ENCODE measurements at places on chromosomes 7 and 10.

GRCh38 chr10:75009426-75009825, 102.0 kb upstream of the SAMD8 start:
- no peak for DNase-seq

GRCh38 chr10:62934258-62934657, 118.1 kb upstream of the EGR2 start:
- DNase-seq = no peak

DNA sequence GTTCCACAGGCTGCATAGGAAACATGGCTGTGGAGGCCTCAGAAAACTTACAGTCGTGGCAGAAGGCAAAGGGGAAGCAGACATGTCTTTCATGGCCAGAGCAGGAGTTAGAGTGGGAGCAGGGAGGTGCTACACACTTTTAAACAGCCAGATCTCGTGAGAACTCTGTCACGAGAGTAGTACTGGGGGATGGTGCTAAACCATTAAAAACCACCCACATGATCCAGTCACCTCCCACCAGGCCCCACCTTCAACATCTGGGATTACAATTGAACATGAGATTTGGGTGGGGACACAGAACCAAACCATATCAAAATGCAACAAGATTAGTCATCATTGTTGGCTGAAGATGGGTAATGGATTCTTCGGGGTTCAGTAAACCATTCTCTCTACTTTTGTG, 65.4 kb upstream of the PDCD4 start:
- no peak for DNase-seq

- no peak for DNase-seq
Measured at GRCh38 chr10:92800134-92800733, 48.1 kb upstream of the EXOC6 start.

DNA sequence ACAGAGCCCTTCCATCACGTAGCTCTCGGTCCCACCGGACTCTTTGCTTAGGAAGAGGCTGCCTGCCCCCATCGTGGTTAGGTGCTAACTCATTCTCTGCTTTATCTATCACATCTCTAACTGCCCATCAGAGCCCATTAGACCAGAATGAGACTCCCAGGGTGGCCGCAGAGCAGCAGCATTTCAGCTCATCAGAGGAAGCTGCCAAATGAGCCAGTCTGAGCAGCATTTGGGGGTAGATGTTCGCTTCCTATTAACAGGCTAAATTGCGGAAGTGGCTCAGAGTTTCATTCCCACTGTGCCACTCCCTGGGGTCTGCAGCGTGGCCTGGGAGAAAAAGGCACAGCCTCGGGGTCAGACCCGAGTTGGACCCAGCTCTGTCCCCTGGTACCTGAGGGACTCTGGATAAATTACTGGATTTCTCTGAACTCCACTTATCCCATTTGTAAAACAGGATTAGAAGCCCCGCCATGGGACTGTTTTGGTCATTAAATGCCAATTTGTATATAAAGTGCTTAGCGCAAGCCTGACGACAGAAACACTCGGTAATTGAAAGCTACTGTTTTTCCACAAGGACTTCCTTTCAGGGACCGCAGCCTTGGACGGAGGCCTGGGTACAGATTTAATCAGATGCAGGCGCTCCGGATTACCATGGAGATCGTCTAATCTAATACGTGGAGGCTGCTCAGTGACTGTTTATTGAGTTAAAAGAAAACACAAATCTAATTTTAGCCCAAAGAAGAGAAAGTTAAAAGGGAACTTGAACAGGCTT, 73.8 kb upstream of the PRLHR start:
- peak; percentile 14 for DNase-seq

- DNase-seq = no peak
Measured at GRCh38 chr7:125526092-125526491, 596.5 kb upstream of the POT1 start.

GRCh38 chr7:95469187-95469586, 16.6 kb upstream of the ASB4 start:
- DNase-seq = no peak

DNA sequence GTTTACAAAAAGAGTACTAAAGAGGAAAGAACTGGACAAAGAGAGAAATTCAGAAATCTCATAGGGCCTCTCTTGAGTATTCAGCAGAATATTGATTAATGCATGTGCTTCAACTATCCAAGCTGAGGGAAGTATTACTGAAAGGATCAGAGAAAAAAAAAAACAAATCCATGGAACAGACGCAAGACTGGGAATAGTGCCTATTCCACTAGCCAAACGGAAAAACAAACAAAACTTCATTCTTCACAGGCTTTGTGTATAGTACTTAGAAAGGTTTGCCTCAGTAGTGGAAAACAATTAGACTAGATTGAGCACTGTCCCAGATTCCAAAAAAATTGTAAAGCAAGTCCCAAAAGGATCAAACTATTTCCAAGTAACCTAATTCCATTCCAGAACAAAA, 106.2 kb downstream of the TFEC start:
- DNase-seq = no peak

DNA sequence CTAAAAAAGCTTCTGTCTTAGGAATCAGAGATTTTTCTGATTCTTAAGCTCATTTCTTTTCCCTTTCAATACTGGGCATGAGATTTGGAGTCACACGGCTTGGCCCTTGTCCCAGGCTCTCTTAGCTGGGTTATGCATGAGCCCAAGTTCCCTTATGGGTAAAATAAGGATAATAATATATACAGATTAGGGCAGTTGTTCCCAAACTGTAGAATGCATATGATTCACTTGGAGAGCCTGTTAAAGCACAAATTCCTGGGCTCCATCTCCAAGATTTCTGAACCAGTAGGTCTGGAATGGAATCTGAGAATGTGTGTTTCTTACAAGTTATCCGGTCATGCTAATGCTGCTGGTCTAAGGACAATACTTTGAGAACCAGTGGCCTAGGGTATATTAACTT, 154.0 kb downstream of the REEP3 start:
- no peak for DNase-seq

- no peak for DNase-seq
Measured at GRCh38 chr7:155269766-155270585, 27.7 kb upstream of the INSIG1 start.

DNA sequence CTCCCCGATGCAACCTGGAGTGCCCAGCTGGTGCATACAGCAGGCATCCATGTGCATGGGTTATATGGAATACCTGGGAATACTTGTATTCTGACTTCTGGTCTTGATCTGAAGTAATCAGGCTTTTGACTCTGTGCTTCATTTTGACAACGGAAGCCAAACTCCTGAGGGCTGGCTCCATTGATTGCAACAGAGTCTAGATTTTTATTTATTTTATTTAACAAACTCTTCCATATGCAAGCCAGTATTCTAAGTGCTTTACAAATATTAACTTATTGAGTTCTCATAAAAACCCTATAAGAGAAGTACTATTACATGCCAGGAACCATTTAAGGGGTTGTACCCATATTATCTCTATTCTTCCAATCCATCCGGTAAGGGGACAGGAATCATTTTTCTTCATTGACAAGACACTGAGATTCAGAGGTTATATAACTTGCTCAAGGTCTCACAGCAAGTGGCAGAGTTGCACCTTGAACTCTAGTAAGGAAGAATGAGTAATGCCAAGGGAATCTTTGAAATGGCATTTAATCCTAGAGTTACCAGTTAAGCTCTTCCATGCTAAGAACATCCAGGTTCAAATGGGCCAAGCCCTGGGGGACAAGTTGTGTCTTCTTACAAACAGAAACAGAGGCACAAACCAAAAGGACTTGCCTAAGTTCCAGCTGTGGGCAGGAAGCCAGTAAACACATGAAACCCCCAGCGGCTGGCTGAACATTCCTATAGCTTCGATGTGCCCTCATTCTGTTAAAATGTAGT, 241.0 kb downstream of the WDR11 start:
- no peak for DNase-seq

DNA sequence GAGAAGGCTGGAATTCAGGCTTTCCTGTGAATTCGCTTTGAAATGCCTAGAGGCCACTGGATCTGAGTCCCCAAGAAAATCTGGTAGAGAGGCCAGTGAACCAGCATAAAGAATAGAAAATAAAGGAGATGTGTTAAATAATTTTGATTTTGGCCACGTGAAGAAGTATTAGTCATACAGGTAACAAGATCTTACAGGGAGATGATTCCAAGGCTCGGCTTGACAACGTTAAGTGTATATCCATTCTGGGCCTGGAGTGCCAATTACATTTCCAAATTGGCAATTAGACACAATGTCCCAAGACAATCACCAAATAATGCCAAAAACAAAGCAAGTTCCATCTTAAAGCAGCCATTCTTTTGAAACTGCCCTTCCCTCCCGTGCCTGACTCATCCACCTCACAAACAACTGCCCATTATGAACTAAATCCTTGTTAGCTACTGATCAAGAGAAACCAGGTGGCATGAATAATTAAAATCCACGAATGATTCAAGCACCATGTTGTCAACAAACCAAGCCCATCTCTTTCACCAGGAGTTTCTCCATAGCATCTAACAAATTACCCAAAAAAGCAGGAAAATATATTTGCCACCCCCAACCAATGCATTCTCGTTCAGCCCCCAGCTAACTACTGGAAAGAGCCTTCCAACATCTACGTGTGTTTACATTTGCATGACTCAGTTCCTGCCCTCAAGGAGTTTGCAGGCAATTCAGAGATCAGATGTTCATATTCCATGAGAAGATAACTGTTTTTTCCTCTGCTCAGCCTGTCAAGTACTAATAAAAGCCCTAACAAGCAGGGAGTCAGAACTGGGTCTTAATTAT, 8.5 kb downstream of the KCNMA1 start:
- DNase-seq = no peak

DNA sequence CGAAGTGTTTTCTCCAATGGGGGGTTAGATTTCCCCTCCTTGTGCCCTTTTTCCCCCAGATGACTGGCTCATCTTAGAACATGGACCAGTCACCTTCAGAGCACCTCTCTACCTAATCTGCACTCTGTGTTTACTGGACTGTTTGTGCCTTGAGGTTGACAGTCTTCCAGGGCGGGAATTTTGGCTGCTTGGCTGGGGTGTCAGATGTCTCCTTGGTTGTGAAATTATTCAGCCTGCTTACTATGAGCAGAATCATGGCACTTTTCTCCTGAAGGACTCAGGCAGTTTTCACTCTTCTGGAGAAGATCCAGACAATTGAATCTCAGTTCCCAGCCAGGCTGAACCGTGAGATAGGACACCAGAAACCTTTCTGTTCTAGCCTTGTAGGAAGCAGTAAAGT, 60.3 kb upstream of the NFKB2 start:
- no peak for DNase-seq

DNA sequence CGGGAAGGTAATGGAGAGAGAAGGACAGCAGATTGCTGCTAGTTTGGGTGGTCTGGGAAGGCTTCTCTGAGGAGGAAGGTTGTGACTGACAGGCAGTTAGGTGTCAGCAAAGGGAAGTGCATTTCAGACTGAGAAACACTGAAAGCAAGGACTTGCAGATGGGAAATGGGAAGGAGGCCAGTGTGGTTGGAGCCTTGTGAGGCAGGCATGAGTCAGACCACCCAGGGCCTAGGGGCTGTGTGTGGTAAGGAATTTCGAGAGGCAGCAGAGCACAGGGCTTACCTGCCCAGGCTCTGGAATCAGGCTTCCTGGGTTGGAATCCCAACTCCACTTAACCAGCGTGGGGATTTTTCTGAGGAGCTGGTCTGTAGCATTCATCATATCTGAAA, 53.5 kb downstream of the NRF1 start:
- DNase-seq = no peak

DNA sequence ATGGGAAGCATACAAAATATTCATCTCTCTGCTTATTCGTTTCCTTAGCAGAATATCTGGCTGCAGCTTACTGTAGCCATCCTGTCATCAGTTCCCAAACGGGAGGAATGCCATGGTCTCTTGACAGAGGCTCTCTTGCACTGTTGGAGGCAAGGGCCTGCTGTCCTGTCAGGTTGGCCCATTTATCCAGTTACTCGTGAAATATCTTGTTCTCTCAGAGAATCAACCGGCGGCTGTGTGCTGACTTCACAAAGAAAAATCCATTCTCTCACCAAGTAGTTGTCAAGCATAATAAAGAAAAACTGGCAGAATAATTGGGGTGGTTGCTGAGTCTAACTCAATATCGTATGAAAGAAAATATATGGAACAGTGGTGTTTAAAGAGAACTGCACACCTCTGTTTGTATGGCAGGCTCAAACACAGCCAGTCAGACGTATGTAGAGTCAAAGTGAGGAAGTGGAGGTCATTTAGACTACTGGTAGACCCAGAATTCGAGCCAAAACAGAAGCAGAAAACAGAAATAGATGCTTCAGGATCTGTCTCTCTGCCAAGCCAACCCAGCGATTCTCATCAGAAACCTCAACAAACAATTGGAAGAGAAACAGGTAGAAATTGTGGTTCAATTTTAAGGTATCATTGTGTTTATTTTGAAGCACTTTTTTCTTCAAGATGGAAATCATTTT, 349.2 kb upstream of the PRKCQ start:
- peak; percentile 22 for DNase-seq

DNA sequence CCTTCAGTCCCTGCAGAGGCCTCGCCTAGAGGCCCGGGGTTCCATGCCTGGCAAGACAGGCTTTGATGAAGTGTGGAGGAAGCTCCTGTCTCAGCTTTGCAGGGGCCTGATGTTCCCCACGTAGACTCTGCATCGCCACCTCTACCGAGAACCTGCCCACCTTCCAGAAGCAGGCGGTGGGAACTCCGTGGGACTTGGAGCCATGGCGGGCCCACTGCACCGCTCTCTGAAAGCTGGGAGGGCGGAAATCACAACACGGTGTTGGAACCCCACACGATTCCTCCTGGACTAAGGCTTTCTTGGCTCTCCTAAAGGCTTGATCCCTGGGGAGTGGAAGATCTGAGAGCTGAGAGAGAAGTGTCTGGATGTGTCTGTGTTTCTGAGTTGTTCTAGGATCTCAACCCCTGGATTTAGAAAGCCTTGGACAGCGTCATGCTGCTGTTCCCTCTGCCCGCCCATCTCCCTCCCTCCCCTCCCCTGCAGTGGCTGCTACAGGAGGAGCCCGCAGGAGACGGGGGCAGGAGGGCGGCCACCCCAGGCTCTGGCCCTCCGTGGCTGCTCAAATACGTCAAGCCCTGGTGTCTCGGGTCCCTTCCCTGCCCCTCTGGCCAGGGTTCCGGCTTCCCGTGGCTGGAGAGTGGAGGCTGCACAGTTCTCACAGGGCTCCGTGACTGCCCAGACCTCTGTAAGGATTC, 79.7 kb downstream of the VIPR2 start:
- DNase-seq = no peak

DNA sequence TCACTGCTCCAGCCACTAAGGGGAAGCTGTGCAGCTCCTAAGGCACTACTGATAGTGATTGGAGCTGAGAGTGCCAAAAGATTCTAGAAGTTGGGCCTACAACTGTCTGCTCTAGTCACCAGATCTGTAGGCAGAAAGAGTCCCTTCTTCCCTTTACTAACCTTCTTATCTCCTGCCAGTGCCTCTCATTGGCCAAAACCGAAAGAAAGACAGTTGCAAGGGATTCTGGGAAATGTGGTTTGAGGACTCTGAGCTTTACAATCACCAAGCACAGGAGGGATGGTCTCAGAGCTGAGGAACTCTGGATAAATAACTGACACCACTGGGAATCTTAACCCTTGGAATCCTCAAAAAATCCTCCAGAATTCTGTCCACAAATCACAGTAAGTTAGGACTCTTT, 615.8 kb downstream of the CCSER2 start:
- DNase-seq = no peak
